ENCODE measurements at places on chromosomes 2 and 18.
A peak's percentile ranks its signal among the peaks of the same experiment; 100 is the strongest.

GRCh38 chr18:36711014-36711725, 117.6 kb downstream of the TPGS2 start:
- peak; percentile 26 for DNase-seq

DNA sequence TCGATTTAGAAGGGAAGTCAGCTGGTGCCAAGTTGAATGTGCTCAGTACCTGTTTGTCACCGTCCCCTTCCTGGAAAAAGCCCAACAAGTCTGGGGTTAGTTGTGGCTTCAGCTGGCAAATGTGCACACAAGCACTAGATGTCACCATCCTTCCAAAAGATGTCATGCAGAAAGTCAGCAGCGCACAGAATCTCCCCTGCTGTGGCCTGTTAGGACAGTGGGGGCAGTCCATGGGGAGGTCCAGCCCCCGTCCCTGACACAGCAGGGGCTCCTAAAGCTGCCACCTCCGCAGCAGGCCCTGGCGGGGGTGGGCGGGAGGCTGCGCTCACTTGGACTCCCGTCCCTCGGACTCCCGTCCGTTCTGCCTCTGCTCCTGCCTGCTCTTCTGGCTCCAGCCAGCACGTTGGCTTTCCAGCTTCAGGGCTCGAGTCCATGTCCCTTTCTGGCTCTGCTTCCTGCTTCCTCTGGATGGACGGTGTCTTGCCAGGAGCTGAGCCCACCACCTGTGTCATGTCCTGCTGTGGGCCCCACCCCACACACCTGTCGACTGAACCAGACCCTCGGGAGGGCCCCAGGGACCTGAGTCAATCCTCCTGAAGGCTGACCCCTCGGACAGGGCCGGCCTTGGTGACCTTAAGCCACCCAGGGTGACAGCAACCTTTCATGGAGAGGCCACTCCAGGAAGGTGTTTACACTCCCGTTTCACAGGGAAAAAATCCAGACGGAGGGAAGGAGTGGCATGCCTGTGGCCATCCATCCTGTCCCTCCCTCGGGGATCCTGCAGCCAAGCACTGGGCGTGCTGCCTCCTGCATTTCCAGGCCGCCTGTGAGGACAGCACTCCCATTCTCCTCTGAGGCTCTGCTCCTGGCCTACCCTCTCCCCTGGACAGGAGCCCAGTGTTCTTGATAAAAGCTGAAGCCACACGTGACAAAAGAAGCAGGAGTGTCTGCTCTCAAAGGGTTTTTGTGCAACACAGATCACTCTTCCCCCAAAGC, 8.5 kb downstream of the RAB17 start:
- DNase-seq = peak; percentile 95

GRCh38 chr18:69954719-69955480, 7.2 kb upstream of the CD226 start:
- peak; percentile 38 for DNase-seq

- DNase-seq = no peak
Observed at GRCh38 chr18:46772357-46772756, 15.5 kb upstream of the ST8SIA5 start.

DNA sequence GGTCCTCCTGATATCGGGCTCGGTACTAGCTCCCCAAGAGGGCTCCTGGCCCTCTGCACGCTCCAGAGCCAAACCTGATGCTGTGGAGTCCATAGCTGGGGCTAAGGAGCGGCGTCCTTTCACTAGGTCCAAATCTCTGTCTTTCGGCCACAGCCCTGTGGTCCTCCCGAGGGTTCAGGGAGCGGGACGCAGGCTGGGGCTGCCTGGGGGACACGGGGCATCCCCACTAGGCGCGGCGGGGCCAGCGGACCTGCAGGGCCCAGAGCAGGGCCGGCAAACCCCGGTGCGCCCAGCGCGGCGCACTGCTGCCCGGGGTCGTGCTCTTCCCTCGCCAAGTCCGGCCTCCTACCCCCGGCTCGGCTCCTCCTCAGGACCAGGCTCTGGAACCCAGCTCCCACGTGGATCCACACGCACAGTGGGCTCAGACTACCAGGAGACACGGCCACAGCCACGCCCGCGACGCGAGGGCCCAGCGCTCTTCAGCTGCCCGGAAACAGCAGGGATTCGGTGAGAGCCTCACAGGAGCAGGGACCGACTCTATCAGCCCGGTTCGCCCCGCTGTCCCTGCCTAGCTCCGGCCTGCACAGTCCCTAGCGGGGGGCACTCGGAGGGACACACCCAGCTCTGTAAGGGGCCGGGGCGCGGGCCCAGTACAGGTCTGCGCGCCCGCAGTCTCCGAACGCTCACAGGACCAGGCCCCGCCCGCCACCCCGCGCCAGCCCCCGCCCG, 593 bp downstream of the ZNF514 start:
- DNase-seq = no peak

GRCh38 chr2:120432976-120433815, 87.3 kb downstream of the INHBB start:
- DNase-seq = no peak

GRCh38 chr18:35438480-35439234, 59.1 kb downstream of the INO80C start:
- no peak for DNase-seq

- DNase-seq = no peak
Observed at GRCh38 chr2:220377482-220378155, 750.2 kb downstream of the SLC4A3 start.

- no peak for DNase-seq
Observed at GRCh38 chr2:216739035-216739434, 43.7 kb upstream of the IGFBP5 start.

- no peak for DNase-seq
Observed at GRCh38 chr18:37535968-37536367, 29.6 kb downstream of the CELF4 start.

Measured in COLO829 (cell line).